ENCODE measurements at places on chromosomes 6 and 20.

- DNase-seq: no peak
These were observed 24.6 kb upstream of the ZBTB24 start for GRCh38 chr6:109507490-109508072.

GRCh38 chr20:33490023-33490933 is at the start of gene CBFA2T2:
Gene CBFA2T2, plus strand, starts transcription at chr20:33490096. Its CDS starts 172 bp downstream, at chr20:33490268.
- DNase-seq: no peak

DNA sequence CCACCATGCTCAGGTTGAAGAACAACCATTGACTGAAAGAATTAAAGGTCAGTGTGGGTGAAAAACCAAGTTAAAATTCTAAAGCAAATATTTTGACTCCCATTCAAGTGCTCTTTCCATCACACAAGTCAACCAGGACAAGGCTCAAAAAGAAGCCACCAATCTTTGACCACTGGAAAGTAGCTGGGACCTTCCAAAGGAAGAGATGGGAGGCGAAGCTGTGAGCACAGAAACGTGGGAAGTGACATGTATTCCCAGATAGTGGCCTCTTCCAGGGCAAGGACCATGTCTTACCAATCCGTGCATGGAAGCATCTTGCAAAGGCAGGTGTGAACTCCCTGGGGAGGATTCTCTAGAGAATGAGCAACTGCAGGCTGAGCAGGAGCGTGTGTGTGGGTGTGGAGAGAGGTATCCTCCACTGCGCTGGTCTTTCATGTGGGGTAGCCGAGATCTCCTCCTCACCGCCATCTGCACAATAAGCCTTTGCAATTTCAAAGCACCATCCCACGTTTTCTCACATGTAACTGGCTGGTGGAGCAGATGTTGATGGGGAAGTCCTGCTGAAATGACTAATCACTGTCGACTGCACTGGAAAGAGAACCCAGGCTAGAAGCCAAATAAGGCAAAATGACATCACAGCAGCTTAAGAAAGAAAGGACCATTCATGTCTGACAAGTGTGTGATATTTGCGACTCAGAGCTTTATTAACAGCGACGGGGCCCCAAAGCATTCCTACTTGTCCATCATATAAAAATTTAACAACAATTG is 189.4 kb upstream of the RREB1 start:
- no peak for DNase-seq

GRCh38 chr6:166565084-166565967 is 21.2 kb downstream of the RAMACL start:
- no peak for DNase-seq

DNA sequence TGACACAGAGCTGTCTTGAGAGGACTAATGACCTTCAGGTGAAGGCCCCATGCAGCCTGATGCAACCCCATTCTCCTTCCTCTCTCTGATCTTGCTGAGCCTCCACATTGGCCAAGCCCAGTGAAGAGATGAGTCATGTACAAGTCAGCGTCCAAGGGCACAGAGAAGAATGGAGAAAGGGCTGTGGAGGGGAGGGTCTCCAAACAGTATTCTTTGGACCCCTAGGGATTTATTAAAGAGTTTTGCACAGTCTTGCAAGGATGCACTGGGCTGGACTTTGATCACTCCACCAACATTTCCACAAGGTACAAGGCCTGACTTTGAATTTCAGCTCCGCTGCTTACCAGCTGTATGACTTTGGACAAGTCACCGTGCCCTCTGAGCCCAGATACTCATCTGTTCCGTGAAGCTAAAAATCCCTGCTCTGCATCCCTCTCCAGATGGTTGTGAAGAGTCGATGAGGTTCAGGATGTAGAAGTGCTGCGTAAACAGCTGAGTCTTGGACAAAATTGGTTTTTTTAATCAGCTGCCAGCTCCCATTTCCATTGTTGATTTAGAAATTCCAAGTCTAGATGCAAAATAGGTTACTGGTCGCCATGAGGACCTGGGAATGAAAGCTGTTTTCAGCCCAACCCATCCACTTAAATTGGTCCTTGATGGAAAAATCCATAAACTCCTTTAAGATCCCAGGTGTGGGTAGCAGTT is 14.1 kb upstream of the KCNG1 start:
- no peak for DNase-seq

Data from stimulated activated CD4-positive, alpha-beta T cell treated with anti-CD3 and anti-CD28 coated beads, Interleukin-1b, Interleukin-23, amount 100 ng/mL, for 1 hour (primary cell).